ENCODE measurements at places on chromosomes 2 and 18.

- no peak for DNase-seq
Measured at GRCh38 chr2:15127876-15128275, 433.3 kb downstream of the NBAS start.

DNA sequence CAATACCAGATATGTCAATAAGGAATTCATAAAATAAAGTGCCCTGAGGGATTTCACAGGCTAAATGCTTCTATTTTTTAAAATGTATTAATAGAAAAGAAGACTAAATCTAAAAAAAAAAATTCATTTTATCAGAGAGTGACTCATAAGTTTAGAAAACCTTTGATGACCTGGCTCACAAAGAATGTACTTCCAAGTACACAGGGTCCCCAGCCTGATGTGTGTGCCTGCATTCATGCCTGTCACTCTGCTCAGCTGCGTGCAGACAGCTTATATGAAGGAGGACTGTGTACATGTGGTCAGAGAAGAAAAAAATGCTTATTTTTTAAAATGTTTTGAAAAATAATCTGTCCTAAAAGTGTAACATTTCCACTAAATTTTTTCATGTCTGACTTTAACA lies 3.0 kb upstream of the CPS1 start:
- no peak for DNase-seq

DNA sequence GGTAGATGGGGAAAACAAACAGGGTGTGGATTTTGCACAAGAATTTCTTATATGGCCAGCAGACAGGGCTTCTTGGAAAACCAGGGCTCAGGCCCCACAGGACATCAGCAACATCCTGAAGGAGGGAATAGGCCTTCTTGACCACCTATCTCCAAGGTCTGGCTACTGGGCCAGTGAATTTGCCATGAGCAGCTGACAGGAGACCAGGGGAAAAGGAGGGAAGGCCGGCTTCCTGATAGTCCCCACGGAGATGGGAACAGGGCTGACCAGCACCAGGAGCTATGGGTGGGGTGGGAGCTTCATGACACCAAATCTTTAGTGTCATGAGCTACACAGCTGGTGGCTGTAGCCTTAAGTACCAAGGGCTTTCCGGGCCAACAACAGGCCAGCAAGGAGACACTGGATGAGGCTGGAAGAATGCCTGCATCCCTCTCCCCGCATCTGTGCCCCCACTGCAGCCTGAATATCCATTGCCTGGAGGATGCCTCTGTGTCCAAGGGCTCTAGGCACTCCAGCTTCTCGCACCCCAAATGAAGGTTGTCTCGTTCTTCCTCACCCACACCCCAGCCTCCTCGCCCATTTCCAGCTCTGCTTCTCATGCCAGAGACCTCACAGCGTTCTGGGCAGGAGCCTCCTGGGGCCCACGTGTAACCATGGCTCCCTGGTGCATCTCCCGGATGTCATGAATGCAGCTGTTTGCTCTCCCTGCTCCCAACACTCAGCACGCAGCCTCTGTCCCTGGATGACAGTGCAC lies 74.8 kb downstream of the EMX1 start:
- no peak for DNase-seq

- DNase-seq, result no peak
Measured at GRCh38 chr2:126850940-126851339, 47.8 kb upstream of the TEX51 start.

GRCh38 chr2:138112536-138112935 lies 148.3 kb downstream of the HNMT start:
- no peak for DNase-seq

DNA sequence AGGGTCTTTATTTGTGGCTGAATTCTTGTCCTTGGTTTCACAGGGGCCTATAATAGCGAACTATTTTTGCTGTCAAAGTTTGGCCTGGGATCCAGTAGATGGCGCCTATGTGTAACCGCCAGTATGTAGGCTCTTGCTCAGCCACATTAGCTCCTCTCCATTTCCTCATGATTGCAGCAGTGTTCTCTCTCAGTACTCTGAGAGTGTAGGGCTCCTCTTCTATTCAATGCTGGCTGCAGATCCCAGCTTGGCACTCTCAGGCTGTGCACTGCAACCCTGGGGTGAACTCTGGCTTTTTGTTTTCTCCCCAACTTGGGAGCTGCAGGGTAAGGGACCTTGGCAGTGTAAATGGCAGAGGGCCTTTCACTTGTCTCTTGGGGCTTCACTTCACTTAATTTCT lies 344.6 kb upstream of the CHAC2 start:
- no peak for DNase-seq

DNA sequence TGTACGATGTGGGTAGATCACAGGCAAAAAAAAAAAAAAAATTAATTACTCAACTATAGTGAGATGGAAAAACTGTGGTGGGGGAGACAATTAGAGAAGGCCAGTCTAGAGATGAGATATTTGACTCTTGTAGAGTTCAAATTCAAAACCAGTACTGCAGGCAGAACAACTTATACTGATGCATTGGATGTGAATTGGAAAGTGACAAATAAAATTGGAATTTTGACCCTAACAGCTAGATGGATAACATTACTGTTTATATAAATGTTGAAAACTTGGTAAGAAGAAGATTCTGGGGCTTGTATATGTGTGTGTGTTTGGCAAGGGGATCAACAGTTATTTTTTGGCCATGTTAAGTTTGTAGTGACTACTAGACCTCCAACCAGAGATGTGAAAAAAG lies 256.9 kb downstream of the RND3 start:
- DNase-seq, result no peak

- DNase-seq, result no peak
Measured at GRCh38 chr2:42872721-42873120, 80.3 kb upstream of the HAAO start.

DNA sequence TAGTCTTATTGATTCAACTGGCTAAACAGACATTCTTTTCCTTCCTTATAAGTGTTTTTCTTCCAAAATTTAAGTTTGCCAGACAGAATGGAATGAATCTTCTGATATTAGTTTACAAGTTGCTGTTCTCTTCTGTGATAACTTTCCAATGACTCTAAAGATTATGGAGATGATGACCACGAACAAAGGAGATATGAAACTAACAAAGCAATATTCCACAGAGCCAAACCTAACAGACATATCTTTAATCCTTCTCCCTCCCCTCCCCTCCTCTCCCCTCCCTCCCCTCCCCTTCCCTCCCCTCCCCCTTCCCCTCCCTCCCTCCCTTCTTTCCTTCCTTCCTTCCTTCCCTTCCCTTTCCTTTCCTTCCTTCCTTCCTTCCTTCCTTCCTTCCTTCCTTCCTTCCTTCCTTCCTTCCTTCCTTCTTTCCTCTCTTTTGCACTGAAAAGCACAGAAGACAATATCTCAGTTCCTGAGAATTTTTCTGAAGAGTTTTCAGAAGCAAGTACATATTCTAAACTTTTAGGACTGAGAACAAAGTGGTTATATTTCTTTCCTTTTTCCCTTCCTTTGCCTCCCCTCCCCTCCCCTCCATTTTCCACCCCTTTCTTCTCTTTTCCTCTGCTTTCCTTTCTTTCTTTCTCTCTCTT lies 89.9 kb downstream of the KCNH7 start:
- DNase-seq, result no peak

- no peak for DNase-seq
Measured at GRCh38 chr2:214076527-214076926, 334.3 kb upstream of the VWC2L start.

DNA sequence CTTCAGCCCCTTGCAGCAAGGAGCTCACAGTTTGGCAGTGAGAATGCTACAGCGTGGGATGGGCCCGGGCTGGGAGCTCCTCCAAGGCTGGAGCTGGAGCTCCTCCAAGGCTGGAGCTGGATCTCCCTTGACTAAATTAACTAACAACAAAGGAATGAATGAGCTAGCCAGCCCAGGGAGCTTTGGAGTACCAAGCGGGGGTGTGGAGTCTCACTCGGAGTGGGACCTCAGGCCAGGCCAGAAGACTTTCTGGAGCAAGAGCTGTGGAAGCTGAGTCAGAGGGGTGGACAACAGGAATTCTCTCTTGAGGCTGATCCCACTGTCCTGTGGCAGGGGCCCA lies 244.7 kb upstream of the HS6ST1 start:
- DNase-seq, result no peak

GRCh38 chr18:32511147-32511546 lies 40.5 kb upstream of the GAREM1 start:
- DNase-seq, result no peak

DNA sequence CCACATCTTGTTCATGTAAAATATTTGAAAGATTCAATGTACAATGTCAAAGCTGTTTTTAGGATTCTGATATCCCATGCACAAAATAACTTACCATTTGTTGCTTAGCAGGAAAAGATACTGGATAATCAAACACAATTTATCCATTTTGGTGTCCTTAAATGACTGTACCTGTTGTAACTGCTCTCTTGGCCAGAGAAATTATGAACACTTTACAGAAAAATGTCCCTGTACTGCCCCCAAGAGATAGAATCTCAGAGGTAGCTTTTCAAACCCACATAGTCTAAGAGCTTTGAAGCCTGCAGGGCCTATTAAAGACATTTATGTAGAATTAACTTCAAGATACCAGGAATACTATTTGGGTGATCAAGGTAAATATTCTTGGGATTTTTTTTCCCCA lies 12.2 kb upstream of the ME2 start:
- no peak for DNase-seq

DNA sequence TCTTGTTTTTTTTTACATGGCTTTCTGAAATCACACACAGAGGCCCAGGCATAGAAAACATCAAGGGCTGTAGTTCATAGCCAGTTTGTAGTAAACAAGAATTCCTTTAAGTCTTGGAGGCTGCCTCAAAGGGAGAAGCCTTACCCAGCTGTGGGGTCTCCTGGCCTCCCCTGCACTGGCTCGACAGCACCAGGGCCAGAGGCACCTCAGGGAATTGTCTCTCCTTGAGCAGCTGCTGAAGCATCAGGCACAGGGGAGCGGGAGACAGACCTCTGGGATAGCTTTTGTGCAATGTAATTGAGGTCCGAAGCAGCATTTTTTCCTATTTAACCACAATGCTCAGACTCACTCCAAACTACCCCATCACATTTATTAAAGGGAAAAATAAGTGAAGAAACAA lies 209.1 kb downstream of the HRH4 start:
- DNase-seq, result no peak

GRCh38 chr2:23435250-23436035 lies 50.5 kb downstream of the KLHL29 start:
- peak; percentile 16 for DNase-seq

DNA sequence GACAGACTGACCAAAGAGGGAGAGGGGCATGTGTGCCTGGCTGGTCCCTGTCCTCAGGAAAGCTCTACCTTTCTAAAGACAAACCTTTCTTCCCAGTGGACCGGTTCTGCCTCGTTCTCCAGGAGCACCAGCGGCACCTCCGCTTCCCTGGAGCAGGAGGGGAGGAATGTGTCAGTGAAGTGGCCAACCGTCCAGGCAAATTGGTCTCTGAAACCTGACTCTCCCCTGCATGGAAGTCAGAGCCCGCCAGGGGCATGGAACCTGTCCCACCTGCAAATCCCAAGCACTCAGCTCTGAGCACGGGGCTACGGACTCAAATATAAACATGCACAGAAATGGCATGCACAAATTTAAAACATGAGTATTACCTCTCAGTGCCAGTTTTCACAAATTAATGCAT lies 62.9 kb downstream of the COL6A3 start:
- no peak for DNase-seq

DNA sequence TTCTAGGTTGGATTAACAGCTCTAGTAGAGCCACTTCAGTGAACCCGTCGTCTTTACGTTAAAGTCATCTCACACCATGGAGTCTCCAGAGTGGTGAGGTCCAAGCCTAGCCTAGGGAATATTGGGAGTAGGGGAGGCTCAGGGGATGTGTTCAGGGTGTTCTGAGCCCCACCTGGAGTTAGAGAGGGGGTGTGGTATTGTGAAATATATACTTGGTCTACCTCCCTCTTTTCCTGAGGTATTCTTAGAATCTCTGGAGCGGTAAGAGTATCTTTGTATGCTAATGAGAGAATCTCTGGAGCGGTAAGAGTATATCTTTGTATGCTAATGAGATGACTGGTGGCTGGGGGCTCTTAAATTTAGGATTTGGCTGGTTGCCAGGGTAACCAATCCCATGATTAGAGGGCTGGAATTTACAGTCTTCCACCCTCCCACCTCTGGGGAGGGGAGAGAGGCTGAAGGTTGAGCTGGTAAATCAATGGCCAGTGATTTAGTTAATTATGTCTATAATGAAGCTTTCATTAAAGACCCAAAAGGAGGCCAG lies 69.5 kb downstream of the INPP4A start:
- DNase-seq, result no peak

DNA sequence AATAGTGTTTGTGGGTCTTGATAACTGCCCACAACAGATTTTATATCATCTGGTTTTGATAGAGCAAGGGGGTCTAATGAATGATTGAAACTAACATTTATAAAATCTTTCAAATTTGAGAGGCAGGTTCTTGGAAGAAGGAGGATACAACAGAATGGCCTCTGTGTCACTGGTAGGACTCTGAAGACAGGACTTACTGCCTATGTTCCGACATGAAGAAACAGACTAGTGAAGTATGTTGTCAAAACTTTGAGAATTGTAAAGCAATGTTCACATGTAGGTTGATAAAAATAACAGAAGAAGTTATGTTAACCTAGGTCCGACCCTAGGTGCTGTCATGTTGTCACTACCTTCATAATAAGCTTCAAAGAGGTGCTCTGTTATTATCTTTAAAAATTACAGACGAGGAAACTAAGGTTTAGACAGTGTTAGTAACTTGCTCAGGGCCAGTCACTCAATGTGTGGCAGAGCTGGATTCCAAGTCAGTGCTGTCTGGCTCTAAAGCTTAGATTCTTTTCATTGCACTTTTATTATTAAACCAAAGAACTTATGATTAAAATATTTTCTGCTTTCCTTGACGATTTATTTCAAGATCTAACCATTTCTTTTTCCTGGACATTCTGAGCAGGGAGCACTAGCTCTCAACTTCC lies 146.2 kb downstream of the RPIA start:
- no peak for DNase-seq

GRCh38 chr2:237184919-237185552 lies 99.3 kb downstream of the COPS8 start:
- DNase-seq, result no peak

GRCh38 chr2:186605041-186605440 lies 15.2 kb downstream of the ITGAV start:
- no peak for DNase-seq

GRCh38 chr2:234632527-234633391 lies 135.9 kb upstream of the ARL4C start:
- no peak for DNase-seq

DNA sequence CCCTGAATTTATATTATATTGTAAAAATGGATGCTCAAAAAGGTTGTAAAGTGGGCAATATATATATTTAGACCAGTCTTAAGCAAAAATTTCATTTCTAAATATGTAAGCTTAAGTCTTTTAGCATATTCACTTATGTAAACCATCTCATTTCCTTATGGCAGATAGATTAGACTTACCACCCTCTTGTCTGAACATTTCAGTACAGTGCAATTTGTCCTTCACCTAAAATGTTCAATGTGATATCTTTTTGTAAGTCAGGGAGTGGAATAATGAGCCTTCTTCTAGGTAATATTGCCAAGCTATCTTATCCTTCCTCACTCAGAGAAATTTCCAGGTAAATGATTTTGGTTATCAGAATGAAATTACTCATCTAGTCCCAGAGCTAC lies 92.3 kb downstream of the KLF7 start:
- DNase-seq, result no peak

- no peak for DNase-seq
Measured at GRCh38 chr2:86704459-86704971, 15.6 kb upstream of the RMND5A start.

GRCh38 chr2:48318116-48318515 lies 211.8 kb upstream of the STON1 start:
- no peak for DNase-seq

GRCh38 chr2:189439342-189439741 lies 1.9 kb upstream of the WDR75 start:
- no peak for DNase-seq

- DNase-seq, result no peak
Measured at GRCh38 chr2:62344472-62344871, 148.6 kb downstream of the B3GNT2 start.

- DNase-seq, result no peak
Measured at GRCh38 chr2:190618030-190618429, 30.9 kb upstream of the NAB1 start.
